ENCODE measurements at places on chromosomes 12 and 14.
A peak's percentile ranks its signal among the peaks of the same experiment; 100 is the strongest.

DNA sequence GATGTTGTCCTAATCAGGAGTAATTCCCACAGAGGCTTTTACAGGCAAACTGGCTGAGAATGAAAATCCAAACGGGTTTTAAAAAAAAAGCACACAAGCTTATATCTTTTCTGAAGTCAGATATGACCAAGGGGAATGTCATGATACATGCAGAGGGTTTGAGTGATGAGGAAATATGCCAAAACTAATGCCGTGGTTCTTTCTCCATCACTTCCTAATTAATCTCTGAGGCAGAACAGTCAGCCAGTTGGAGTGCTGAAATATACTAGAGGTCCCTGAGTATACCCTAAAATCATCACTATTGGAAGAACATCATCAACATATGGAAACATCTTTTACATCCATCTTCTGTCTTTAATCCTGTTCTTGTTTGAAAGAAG is 160.8 kb upstream of the FAR2 start:
- no peak for DNase-seq

- DNase-seq: no peak
These were observed 2.1 kb downstream of the CBX5 start for GRCh38 chr12:54277823-54278276.

- no peak for DNase-seq
These were observed 6.5 kb upstream of the ACACB start for GRCh38 chr12:109109746-109110350.

- no peak for DNase-seq
These were observed 15.1 kb downstream of the TBX3 start for GRCh38 chr12:114668886-114669288.

- DNase-seq: no peak
These were observed 37.4 kb downstream of the SPTLC2 start for GRCh38 chr14:77579065-77579464.

GRCh38 chr12:52946334-52946733 is 2.6 kb upstream of the KRT18 start:
- DNase-seq: no peak

- no peak for DNase-seq
These were observed 116.8 kb upstream of the SLC38A4 start for GRCh38 chr12:46942579-46942978.

GRCh38 chr12:124740691-124741137 is 123.0 kb downstream of the SCARB1 start:
- DNase-seq: no peak

GRCh38 chr14:74571441-74571841 is 40.6 kb downstream of the LTBP2 start:
- DNase-seq: no peak

- DNase-seq: no peak
These were observed 7.1 kb upstream of the NT5DC3 start for GRCh38 chr12:103848143-103848542.

- DNase-seq: no peak
These were observed 81.6 kb downstream of the PRMT8 start for GRCh38 chr12:3572560-3572959.

DNA sequence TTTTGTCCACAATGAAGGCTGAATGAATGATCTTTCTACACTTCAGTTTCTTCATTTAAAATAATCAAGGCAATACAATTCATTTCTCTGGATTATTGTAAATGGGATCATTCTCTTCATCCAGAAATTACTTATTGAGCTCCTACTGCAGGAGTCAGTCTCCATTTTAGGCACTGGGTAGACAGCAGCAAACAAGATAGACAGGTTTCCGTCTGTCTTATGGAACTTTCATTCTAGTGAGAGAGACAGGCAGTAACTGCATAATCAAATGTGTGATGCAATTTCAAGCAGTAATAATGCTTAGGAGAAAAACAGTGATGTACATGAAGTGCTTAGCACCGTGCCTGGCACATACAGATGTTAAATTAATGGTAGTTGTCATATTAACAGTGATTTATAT is 118.9 kb downstream of the SUDS3 start:
- DNase-seq: no peak

- no peak for DNase-seq
These were observed 18.5 kb downstream of the SLC15A5 start for GRCh38 chr12:16258963-16259362.

- no peak for DNase-seq
These were observed 2.9 kb upstream of the MYH7 start for GRCh38 chr14:23438101-23438971.

DNA sequence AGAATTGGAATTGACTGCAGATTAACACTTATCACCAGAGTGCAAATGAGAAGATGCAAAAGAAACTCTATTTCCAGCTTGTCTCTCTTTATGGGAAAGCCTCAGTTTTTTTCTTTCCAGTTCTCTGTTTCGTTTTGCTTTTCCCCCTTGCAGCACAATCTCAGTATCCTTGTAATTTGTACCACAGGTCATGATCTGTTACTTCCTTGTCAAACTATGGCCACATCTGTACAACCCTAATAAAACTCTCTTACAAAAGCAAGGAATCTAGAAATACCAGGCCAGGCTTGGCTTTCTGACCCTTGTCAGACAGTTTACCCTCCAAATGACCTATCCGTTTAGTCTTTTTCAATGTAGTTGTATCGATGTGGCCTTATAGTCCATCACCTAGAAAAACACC is 33.9 kb downstream of the MYBPC1 start:
- no peak for DNase-seq

DNA sequence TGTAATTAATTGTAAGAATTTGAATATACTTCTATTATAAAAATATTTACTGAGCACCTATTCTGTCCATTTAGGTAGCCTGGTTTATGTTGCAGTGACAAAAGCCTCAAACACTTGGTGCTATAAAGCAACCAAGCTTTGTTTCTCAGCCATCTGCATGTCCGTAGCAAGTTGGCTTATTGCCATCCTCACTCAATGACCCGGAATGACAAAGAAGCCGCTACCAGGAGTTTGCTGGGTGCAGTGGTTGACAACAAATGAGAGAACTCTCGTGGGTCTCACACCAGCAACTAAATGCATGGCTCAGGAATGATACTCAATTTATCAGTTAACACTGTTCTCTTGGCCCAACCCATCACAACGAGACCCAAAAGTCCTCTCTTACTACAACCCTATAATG is 553.1 kb downstream of the DIO2 start:
- DNase-seq: no peak

- DNase-seq: no peak
These were observed 33.2 kb downstream of the NCKAP5L start for GRCh38 chr12:49794811-49795653.

GRCh38 chr12:38543151-38543550 is 226.6 kb downstream of the ALG10B start:
- no peak for DNase-seq

DNA sequence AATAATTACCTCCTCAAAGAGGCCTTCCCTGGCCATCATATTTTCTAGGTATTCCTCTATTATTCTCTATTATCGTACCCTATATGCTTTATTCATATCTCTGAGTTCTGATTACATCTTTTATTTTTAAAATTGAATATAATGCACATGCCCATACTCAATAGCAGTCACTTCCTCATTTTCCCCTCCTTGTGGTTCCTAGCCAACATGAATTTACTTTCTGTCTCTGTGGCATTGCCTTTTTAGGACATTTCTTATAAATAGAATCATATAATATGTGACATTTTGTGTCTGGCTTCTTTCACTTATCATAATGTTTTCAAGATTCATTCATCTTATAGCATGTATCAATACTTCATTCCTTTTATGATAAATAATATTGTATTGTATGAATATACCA is 74.4 kb upstream of the TRHDE start:
- no peak for DNase-seq

DNA sequence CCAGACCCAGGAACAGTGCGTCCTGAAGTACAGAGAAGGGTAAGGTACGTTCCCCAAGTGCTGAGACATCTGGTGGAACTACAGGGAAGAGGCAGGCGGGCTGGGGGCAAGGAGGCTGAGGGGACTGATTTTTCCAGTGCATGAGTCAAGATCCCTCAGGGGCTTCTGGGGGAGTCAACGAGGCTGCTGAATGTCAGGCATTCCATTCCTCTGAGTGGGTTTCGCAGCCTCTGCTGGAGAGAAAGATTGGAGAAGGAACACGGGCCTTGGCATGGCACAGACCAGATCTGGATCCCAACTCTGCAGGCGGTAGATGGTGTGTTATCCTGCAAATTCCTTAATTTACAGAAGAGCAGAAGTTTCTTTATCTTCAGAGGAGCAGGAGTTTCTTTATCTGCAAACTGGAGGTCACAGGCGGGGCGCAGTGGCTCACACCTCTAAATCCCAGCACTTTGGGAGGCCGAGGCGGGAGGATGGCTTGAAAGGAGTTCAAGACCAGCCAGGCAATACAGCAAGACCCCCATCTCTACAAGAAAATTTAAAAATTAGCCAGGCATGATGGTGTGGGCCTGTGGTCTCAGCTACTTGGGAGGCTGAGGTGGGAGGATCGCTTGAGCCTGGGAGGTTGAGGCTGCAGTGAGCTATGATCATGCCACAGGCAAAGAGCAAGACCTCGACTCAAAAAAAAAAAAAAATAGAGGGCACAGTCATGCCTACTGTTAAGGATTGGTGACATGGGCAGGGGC is 132.6 kb upstream of the MAP1LC3B2 start:
- no peak for DNase-seq

DNA sequence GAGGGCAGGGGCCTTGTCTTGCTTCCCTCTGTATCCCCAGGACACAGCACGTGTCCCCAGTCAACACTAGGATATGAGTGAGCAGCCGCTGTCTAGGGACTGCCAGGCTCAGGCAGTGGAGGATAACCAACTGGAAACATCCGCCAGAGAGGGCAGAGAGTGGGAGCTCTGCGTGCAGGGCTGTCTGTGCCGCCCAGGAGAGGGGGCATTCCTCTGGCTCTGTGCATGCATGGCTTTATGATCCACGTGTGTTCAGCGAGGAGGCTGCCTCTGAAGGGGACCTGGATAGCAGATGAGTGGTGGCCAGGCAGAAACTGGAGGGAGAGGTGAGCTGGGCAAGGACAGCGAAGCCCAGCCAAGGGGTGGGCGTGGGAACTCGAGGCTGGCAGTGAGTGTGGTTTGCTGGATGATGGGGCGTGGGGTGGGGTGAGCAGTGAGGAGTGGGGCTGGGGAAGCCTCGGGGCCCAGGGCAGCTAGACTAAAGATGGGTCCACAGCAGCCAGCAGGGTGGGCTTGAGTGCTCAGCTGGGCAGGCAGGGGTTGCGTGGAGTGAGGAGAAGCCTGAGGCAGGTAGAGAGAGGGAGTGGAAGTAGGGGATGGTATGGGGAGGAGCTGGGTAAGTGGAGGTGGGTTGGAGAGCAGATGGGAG is 72.9 kb downstream of the PRIMA1 start:
- DNase-seq: no peak

GRCh38 chr12:115455268-115455681 is 771.3 kb upstream of the TBX3 start:
- DNase-seq: no peak

- peak; percentile 70 for DNase-seq
These were observed 335.1 kb downstream of the DUSP6 start for GRCh38 chr12:89016970-89017778.

GRCh38 chr14:95551435-95551834 is 16.6 kb downstream of the GLRX5 start:
- DNase-seq: no peak

DNA sequence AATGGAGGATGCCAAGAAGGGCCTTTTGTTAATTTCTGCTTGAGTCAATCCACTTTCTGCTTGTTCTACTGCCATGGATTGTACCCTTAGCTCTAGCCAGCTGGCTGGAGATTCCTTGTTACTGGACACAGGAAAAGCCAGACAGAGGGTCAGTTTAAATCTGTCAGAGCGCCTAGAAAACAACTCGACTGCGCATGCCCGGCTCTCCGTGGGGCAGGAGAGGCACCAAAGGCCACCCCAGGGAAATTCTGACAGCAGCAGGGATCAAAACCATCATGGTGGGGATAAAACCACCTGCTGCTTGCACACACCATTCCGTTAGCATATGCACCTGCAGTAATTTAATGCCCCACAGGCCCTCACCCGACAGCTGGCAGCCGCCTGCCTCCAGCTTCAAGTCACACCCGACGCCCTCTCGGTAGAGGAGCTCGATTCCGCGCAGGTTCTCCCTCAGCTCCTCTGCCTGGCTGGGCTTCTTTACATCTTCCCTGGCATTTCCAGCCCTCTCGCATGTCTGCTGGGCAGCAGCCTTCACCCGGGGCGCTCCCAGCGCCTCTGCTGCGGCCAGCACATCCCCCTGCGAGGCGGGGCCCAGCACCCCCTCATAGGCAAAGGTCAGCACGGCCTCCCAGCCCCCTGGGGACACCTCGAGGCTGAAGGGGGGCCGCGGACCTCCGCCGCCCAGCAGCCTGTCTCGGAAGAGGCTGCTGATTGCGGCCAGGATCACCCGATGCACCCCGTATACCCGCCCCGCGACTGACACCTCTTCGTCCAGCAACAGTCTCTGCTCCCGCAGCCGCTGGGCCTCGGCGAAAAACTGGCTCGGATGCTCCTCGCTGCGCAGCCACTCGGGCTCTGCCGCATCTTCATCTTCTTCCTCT is 1.0 kb downstream of the KLHL33 start:
- no peak for DNase-seq

GRCh38 chr14:99410019-99410418 is 70.6 kb downstream of the SETD3 start:
- DNase-seq: no peak

GRCh38 chr12:11836282-11837151 is 187.0 kb downstream of the ETV6 start:
- DNase-seq: peak; percentile 10

DNA sequence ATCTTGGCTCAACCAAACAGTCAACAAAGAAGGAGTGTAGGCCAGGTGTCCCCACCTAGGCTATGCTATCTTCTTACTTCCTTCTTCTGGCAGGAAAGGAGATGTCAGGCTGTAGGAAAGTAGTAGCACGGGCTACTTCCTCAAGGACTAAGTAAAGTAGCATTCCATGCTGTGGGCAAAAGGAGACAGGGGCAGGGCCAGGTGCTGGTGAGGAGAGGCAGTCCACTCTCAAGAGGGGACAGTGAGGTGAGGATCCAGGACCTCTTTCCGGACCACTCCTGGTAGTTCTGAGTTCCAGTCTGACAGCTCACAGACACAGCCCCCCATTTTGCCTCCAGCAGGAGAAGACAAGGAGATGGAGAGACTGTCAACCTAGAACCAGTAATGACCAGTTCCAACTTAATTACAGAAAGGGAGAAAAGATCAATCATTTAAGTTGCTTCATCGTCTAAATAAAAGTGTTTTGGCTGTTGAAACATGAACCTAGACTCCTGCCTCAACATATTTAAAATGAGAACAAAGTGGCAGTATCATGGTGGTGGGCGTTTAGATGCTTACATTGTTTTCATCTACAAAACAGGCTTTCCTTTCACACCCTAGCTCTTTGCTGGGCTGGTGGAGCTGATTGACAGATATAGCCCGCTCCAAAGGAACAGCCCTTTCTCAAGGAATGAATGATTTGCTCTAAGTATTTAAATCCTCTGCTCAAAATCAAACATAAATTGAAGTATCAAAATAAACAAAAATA is 5.1 kb upstream of the SSTR1 start:
- no peak for DNase-seq

DNA sequence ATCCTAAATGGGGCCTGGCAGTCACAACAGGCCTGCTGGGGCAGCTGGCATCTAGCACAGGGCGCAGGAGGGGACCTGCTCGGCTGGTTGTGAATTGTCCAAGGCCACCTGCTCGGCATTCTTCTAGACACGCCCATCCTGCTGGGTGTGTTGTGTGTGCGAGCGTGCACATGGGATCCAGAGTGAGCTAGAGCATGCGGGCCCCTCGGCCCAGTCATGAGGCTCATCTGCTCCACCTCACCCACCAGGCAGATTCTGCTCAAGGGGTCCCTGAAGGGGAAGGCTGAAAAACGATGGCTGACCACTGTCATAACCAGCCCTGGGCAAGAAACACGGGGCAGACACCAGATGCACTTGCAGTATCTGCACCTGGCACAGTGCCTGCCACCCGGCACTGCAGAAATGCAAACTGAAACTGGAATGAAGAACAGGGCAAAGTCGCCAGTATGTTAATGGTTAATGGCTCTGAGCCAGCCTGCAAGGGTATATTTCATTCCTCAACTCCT is 31.8 kb downstream of the MAX start:
- DNase-seq: no peak
